ENCODE measurements at places on chromosomes 1 and 21.

DNA sequence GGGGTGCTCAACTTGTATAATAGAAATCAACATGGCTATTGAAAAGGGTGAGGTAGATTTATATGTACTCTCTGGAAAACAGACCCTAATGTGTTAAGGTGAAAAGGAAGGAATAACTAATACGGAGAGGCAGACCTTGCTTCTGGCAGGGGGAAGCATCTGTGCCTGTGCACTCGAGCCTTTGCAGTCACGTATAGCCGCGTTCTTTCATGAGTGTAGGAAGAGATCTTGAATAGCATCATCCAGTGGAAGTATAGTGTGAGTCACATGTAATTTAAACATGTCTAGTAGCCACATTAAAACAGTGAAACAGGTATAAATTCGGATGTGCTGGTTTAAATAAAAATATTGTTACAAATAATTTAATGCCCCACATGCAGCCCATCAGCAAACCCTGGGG lies 3.0 kb downstream of the A3GALT2 start:
- no peak for DNase-seq

DNA sequence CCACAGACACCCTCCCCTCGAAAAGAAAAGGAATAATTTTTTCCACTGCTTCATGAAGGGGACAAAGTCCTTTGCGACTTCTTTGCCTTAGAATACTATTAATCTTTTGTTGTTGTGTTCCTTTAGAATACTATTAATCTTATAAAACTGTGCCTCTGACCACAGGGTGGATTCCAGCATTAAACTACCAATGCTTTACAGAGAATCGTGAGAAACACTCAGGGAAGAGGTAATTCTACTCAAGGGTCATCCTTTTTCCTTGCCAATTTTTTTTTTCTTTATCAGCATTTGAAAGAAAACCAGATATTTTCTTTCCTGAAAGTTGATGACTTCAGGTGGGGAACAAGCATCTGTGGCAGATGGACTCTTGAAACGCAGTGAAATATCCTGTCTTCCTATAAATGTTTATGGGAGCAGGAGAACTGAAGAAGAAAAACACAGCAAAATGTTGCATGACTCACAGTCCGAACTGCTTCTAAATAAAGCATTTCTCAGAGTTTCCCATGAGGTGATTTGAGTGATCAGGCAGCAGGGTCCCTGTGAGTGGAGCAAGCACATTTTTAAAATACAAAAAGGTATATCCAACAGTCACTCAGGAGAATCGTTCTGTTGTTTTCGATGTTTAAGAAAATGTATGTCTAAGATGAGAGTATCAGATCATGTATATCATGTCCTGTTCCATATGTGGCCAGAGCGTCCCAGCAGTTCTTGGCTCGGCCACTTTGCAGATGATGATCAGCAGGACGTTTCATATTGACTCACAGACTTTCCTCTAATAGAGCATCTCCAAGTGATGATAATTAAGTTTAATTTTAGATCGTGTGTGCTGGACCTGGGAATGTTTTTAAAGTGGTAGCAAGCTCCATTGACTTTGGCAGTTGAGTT lies 154.2 kb upstream of the RUNX1 start:
- DNase-seq: no peak

DNA sequence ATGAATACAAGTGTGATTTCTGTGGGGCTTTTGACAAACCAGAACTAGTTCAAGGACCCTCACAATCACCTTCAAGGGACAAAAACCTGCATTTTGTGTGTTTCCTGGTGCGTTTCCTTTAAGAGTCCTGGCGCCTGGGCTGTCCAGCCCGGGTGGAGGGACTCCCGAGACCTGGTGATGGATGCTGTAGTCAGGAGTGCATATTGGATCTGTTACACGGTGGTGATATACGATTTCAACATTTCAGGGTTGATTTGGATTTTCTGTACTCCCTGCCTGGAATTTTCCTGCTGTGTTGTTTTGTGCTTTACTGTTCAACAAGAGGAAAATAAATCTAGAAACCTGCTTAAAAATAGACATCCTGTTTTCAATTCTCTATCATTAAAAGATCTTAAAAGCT lies 162.0 kb downstream of the KIF26B start:
- no peak for DNase-seq

GRCh38 chr1:219876798-219877209 lies 51.6 kb downstream of the SLC30A10 start:
- no peak for DNase-seq

- DNase-seq: no peak
Observed at GRCh38 chr1:67571406-67571805, 113.6 kb upstream of the GADD45A start.

GRCh38 chr1:18109058-18109755 lies 1.6 kb downstream of the IGSF21 start:
- DNase-seq: no peak

GRCh38 chr1:88247666-88248065 lies 436.4 kb upstream of the PKN2 start:
- no peak for DNase-seq

- DNase-seq: no peak
Observed at GRCh38 chr1:197319631-197320030, 51.6 kb downstream of the CRB1 start.

DNA sequence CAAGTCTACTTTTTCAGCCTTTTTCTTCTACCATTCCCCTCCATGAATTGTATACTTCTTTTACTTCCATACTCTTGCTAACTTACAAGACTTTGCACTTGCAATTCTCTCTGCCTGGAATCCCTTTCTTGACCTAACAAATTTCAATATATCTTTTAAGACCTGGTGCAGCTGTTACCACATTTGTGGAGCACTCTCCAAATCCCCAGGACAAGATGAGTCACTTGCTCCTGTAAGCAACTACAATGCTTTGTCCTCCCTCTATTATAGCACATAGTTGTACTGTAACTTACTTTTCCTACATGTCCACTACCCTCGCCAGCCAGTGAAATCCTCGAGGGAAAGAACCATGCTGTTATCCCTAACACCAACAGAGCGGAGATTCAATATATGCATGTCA lies 43.1 kb downstream of the WARS2 start:
- DNase-seq: no peak

- no peak for DNase-seq
Observed at GRCh38 chr1:201089596-201089995, 22.6 kb downstream of the CACNA1S start.

DNA sequence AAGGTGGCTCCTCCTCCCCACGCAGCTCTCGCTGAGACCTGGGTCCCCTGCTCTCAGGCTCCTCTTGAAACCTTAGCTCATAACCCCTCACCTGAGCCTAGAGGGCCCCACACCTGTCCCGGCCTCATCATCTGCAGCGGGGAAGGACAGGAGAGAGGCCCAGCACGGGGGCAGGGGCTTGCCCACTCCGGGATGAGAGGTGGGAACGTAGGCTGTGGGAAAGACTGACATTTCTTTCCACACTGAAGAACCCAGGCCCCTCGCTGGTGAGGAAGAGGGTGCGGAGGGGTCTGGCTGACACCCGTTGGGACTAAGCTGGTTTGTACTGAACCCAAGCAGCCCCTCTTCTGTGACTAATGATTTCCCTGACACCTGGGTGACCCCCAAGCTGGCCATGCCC lies 14.0 kb upstream of the NES start:
- no peak for DNase-seq

DNA sequence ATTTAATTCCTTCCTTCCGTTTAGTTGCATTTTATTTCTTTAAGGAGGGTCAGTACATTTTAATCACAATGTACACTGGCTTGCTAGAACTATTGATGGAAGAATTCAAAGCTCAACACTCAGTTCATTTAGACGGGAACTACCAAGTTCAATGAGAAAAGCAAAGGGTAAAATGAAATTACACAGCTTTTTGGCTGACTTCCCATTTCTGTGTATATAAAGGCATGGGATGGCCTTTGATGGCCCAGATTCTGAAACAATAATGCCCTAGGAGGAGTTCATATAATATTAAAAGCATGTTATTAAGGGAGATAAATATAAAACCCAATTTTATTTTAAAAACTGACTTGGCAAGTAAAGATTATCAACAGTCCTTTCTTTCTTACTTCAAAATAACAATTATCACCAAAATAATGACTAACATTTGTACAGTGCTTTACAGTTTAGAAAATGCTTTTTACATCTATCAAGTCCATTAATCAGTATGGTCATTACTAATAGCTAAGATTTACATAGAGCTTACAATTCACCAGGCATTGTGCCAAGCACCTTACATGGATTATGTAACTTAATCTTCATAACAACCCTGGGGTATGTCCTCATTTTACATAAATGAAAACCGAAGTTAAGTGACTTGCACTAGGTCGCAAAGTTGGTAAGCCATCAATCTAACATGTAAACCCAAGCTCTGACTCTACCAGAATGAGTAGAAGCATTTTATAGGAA lies 402.4 kb downstream of the OMA1 start:
- DNase-seq: no peak

- DNase-seq: no peak
Observed at GRCh38 chr1:241844593-241844992, 3.4 kb upstream of the EXO1 start.

DNA sequence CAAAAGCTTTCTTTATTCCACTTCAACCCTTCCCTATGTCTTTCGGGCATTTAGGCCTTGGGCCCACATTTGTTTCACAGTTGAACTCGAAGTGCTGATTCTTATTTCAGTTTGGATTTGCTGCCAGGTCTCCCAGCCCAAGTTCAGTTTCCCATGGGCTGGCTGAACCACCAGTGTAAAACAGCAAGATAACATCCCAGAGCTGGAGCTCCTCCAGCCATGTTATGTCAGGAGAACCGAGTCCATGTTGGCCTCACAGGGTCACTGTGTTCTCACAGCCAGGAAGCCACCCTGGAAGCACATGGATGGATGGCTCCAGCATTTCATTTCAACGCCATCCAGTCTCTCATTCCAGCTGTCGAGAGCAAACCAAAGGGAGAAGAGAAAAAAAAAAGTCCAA lies 45.2 kb upstream of the RXRG start:
- DNase-seq: no peak

DNA sequence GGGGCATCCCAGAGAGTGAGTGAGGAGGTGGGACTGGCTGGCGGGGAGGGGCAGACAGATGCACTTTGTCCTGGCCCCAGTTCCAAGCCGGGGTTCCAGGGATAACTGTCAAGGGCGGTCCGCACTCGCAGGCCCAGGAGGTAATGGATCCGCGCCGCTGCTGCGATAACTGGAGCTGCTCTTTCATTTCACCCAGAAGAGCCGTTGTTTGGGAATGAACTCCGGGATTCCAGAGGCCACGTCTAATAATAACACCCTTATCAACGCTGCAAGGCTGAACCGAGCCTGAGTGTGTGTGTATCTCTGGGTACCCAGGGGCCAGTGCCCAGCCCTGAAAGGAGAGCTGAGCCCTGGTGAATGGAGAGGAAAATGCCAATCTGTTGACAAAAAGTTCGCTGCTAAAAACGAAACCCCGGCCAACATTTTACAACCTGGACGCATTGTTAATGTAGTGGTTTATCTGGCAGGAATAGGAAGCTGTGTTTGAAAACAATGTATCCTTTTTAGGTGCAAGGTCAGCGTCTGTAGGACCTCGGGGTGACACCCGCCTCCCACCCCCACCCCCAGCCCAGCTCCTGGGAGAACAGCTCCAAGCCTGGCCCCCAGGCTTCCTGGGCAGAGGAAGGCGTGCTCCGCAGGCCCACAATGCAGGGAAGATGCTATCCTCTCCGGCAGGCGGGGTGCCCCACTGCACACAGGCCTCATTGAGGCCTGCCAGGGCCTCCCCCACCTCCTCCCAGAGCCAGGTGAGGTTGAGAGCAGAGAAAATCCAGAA lies 119.7 kb downstream of the PROX1 start:
- no peak for DNase-seq

DNA sequence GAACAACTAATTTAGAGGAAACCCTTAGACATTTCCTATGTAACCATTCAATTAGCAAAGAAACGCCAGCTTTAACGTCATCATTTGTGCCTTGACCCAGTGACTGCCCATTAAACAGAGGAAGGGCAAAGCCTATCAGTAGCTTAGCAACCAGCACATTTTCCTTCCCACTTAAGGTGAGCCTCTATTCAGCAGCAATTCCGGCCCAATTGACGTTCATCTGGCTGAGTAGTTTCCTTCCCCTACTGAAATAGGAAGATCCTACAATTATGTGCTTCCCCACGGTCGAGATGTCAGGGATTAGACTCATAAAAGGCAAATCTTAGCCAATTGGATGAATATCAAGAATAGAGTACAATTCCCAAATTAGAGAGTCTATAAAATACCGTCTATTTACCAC lies 482.1 kb upstream of the ADAMTS5 start:
- DNase-seq: no peak
